ENCODE measurements at places on chromosomes 13 and 19.

DNA sequence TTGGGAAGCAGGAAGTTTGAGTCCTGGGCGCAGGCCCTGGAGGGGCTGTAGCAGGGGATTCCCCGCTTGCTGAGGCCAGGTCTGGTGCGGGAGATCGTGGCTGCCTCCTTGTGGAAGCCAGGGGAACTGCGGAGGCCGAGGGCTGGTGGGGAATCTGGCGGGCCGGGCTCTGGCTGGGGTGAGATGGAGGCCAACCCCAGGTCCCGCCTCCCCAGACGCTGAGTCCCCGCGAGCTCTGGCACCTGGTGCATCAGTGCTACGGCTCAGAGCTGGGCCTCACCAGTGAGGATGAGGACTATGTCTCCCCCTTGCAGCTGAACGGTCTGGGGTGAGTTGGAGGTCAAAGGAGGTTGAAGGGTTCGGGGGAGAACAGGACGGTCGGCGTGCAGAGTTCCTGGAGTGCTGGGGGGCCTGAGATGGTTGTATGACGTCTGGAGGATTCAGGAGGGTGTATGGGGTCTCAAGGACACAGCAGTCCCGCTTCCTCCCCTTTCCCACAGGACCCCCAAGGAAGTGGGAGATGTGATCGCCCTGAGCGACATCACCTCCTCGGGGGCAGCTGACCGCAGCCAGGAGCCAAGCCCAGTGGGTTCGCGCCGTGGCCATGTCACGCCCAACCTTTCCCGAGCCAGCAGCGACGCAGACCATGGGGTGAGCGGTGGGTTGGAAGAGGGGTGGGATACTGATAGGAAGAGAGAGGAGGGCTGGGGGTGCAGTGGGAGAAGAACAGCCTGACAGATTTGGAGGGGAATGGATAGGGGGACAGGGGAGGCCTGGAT lies 13.1 kb downstream of the GRAMD1A start:
- no peak for DNase-seq

DNA sequence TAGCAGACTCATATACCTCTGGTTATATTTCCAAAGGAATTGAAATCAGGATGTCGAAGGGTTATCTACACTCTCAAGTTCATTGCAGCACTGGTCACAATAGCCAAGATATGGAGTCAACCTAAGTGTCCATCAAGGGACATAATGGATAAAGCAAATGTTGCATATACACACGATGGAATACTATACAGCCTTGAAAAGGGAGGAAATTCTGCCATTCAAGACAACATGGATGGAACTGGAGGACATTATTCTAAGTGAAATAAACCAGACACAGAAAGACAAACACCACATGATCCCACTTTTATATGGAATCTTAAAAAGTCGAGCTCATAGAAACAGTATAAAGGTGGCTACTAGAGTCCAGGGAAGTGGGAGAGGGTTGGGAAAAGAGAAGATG lies 13.6 kb upstream of the ERCC1 start:
- no peak for DNase-seq

DNA sequence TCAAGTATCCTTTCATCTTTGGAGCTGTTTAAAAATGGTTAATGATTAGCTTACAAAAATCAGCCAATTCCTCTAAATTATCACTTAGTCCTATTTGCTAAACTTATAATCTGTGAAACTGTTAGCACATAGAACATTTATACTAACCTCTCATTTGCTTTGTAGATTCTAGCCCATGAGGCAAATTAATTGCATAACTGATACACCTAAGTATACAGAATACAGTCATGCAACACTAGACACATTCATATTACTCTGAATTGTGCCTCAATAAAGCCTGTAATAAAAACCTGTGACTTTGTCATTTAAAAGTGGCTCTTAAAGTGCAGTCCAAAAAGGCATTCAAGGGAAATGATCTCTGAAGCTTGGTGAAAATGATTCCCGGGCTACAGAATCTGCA lies 21.0 kb downstream of the SERPINE3 start:
- no peak for DNase-seq

DNA sequence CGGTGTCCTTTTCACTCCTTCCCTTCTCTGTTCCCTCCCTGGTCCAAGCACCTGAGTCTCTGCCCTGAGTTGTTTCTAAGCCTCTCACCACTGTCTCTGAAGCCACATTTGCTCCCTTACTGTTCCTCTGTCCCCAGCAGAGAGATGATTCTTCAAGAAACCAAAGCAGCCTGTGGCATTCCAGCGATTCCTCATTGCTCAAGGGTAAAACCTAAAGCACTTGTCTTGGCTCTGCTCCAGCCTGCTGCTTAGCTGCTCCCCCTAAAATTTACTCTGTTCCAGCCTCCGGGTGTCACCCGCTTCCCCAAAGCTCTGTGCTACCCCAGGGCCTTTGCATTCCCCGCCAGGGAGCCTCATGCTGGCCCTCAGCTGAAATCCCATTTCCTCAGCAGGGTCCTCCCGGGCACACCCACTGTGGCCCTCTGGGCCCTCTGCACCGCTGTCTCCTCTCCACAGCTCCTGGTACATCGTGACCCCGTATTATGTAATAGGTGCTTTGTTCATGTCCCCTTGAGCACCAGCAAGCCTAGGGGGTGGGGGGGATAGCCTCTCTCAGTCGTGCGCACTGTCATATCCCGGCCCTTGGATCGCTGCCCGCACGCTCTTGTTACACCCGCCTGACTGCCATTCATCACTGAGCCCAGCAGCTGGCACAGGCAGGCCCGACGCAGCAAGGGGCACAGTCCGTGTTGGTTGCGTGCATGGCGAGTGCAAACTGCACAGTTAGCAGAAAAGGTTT lies 15.8 kb downstream of the TECR start:
- DNase-seq = no peak

- DNase-seq = no peak
These were observed 59.4 kb downstream of the LACC1 start for GRCh38 chr13:43939086-43939485.

DNA sequence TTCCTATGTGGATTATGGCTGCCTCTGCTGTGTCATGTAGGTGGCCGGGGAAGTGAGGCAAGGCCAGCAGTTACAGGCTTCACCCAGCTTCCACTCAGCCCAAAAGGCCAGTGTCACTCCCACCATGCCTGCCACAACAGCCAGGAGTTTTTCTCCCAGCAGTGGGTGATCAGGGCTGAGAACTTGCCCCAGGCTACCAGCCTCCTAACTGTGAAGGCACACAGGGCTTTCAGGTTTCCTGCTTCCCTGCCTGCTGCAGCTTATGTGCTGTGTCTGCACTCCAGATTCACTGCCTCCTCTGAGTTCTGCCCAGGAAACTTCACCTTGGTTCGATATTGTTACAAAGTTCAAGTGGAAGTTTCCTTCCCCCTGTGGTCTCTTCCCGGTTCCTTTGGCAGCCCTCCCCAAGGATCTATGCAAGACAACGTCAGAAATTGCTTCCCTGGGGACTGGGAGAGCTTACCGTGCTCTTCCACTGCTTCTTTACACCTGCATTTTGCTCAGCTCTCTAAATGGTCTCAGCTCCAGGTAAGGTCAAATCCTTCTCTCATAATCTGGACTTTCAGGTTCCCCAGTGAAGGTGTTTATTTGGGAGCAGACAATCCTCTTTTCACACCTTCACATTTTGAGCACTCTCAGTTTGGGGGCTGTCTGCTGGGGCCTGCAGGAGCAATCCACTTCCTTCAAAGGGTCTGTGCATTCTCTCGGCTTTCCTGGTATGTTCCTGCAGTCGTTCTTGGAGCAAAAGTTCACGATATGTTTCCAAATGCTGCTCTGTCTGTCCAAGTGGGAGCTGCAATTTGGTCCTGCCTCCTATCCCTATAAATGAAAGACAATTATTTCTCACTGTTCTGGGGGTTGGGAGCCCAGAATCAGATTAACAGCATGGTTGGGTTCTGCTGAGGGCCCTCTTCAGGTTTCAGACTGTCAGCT lies 1730.1 kb upstream of the PRR20A start:
- DNase-seq = no peak

GRCh38 chr19:5018224-5019015 lies 49.5 kb downstream of the KDM4B start:
- DNase-seq = no peak

DNA sequence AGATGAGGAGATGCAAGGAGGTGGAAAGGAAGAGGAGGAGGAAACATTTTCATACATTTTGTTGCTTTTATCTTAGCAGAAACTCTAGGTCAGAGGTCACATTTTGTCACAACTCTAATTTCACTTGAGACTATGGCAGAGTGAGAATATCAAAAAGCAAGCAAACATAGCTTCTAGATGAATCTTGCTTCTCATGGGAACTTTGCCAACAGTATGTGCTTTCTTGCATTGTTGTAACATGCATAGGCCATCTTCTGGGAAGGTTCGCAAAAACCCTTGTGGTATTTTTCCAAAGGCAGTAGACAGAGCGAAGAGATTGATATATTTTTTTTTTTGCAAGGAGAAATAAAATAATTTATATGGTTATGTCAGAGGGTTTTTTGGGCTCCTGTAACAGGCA lies 291.3 kb downstream of the MTUS2 start:
- no peak for DNase-seq

DNA sequence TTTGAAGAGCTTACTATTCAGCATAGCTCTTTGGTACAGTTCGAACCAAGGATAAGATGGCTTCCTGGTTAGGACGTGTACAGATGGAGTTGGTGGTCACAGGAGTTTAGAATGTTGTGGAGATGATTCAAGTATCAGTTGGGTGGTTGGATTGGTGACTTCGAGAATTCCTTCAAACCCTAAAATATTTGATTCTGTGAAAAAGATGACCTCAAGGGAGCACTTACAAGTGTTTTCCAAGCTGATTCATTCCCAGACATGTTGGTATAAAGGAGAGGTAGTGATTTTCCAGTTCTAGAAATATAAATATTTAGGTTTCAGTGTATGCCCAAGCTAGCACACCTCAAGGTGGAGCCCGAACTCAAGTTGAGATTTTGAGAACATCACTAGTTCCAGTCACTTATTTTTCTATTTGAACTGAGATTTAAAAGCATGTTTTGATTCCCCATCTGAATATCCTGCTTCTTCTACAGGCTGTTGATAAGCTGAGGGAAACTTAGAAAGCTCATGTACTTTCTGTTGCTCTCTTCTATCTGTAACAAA lies 306.1 kb downstream of the DCT start:
- DNase-seq = no peak

DNA sequence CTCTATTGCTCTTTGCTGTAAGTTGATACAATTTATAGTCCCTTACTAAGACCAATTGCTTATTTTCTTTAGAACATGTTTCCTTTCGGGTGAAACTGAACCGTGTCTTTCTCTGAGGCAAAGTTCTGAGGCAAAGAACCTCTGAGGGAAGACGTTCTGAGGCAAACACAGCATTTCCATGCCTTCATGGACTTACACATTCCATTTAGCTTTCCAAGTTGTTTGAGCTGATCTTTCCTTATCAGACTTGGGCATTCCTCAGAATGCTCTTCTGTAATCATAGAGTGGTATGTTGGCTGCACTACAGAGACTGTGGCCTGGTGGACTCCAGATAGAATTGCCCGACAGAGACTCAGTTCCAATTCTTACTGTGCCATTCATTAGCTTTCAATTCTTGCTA lies 579.1 kb downstream of the KCTD12 start:
- DNase-seq = no peak

DNA sequence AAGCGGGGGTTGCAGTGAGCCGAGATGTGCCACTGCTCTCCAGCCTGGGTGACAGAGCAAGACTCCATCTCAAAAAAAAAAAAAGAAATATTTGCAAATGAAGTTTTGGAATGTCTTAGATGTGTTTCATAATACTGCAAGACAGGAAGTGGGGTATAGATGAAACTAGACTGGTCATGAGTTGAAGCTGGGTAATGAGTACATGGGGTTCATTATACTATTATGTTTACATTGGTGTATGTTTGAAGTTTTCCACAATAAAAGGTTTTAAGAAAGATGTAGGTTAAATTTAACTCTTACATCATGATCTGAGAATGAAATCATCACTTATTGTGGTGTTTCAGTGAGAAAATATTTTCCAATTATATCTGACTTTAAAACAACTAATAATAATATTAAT lies 19.0 kb downstream of the FNDC3A start:
- no peak for DNase-seq

DNA sequence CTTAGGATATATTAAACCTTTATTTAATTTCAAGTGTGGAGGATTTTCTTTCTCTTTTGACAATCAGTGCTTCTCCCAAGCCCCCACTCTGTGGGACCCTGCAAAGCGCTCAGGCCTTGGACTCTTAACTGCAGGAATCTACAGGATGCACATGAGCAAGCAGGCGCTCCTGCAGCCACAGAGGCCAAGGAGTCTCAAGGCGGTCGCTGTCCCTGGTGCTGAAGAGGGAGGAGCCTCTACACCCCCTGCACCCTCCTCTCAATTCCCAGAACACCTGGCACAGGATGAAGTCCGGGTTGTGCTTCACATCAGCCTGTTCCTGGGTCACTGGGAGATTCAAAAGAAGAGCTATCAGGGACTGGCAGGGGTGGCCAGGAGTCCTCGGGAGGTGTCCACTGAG lies 13.5 kb downstream of the OR10H4 start:
- no peak for DNase-seq

DNA sequence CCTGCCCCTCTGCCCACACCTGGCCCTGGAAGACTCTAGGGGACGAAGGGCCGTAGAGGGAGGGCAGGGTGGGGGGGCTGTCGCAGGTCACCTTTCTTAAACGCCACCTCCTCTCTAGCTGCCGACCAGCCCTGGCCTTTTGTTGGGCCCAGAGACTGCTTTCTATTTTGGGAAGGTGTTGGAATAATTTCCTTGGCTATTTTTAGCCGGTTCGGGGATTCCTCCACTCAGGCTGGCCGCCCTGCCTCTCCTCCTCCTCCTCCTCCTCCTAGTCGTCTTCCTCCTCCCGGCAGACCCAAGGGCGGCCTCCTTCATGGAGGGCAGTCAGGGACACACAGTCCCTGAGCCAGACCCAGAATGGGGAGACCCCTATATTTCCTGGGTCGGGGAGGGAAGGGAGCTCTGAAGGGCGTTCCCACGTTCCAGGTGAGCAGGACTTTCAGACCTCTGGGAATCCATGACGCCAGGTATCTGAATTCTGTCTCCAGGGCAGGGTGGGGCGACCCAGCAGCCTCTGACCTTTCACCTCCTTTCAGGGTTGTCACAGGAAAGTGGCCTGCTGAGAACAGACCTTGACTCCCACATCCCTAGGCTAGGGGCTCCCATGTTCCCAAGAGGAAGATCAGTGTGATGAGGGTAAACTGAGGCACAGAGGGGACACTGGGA lies 19.9 kb downstream of the GADD45B start:
- no peak for DNase-seq

GRCh38 chr19:35011737-35012682 lies 11.9 kb downstream of the GRAMD1A start:
- DNase-seq = no peak

DNA sequence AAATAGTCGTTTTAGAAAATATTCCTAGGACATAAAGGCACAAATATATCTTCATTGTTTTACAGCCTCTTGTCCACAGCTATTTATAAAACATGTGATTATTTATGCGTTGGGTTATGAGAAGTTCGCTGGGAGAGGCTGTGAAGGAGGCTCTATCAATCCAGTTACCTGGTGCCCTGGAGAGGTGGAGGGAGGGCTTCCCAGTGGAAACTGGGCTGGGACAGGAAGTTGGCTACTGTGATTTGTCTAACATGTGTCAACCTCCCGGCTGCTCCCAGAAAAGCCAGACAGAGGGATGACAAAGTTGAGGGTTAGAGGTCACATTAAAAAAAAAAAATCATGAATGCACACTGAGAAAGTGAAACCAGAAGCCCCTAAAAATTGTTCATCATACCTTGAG lies 346.5 kb downstream of the ZNF536 start:
- DNase-seq = no peak
